ENCODE measurements at places on chromosomes 12 and 14. TPM values are rescaled to one million over a fixed set of nuclear protein-coding genes. Genes with fewer than 3 reads are reported as not detected.

Gene LRRC43
- total RNA-seq = 1.6 TPM

GRCh38 chr14:32509632-32510187, 180.6 kb downstream of the AKAP6 start:
- no peak for DNase-seq
- H3K27me3 ChIP-seq = no peaks in the 10 kb centered on the region
- H3K4me3 ChIP-seq = no peak overlapping the region
- no peaks in the 10 kb centered on the region for H3K36me3 ChIP-seq

DNA sequence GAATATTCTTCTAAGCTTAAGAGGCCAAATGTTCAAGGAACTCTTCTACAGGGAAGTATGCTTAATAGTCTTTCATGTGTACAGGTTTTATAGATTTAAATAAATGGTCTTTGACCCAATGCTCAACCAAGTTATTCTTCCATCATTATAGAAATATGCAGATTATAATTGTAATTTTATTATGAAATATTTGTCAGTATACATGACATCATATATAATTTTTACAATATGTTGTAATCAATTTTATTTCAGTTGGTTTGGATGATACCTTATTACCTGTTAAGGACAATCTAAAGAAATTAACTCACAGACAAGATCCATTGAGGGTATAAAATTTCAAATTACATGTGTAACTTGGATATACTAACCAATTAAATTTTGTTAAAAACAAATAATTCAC, 1278.3 kb downstream of the SLC16A7 start:
- DNase-seq = no peak
- no peaks in the 10 kb centered on the region for H3K4me1 ChIP-seq
- H3K4me3 ChIP-seq = no peak overlapping the region
- no peaks in the 10 kb centered on the region for H3K36me3 ChIP-seq
- H3K27ac ChIP-seq = no peak overlapping the region

Gene NPAS3
- not detected for total RNA-seq

Gene BICD1
- total RNA-seq = 8.0 TPM
